ENCODE measurements at places on chromosomes 4 and X. TPM values are rescaled to one million over a fixed set of nuclear protein-coding genes. Genes with fewer than 3 reads are reported as not detected.
A peak's percentile ranks its signal among the peaks of the same experiment; 100 is the strongest.

Gene G6PD
- total RNA-seq: 127 TPM

DNA sequence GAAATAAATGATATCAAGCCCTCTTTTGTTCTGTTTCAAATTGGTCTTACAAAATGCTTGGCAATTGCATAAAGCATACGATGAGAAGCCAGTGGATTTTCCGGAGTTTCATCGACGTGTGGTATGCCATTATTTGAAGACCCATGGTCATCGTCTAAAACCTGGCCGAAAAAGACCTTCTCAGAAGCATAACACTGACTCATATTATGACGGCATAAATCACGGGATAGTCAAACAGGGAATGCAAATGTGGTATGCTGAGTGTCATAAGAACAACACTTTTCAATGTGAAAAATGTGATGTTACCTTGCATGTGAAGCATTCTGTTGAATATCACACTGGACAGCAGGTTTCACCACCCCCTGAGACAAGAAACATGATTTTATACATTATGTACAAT, 695.2 kb downstream of the GRXCR1 start:
- DNase-seq: no peak
- H3K4me1 ChIP-seq: no peaks in the 10 kb centered on the region
- no peak overlapping the region for H3K27ac ChIP-seq
- no peak overlapping the region for H3K4me3 ChIP-seq

Gene ZNF185
- 1.3 TPM for total RNA-seq

DNA sequence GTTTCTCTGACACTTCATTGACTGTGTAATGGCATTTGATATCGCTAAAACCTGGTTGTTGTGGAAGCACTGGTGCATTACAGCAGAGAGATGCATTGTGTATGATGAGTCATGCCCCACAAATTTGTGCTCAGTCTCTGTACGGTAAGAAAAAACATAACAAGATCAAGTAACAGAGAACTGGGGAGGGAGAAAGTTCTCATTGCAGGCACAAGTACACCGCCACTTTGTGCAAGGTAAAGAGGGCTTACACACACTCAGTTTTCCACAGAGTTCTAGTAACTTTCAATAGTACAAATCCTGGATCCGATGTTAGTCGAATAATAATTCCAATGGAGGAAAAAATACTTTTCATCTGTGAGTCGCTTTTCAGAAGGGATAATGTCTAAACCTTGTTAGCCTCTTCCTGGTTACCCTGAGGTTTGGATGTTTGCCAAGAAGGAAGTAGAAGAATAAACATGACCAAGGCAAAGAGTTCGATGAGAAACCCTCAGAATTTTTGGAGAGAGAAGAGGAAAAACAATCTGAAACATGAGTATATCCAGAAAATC, 512.5 kb upstream of the SLIT2 start:
- no peaks in the 10 kb centered on the region for H3K27me3 ChIP-seq
- no peaks in the 10 kb centered on the region for H3K36me3 ChIP-seq
- peak overlapping the region; percentile 92 for H3K27ac ChIP-seq

- H3K27ac ChIP-seq: no peak overlapping the region
- no peak overlapping the region for H3K4me3 ChIP-seq
- no peak for DNase-seq
- no peaks in the 10 kb centered on the region for H3K4me1 ChIP-seq
- H3K27me3 ChIP-seq: no peaks in the 10 kb centered on the region
These were observed 30.6 kb upstream of the ETNPPL start for GRCh38 chr4:108793415-108793814.

Gene AFAP1
- 99.7 TPM for total RNA-seq

Gene GPRASP2
- total RNA-seq: 8.1 TPM

Measured in HFFc6 (cell line).